ENCODE measurements at places on chromosomes 5 and 9. TPM values are rescaled to one million over a fixed set of nuclear protein-coding genes. Genes with fewer than 3 reads are reported as not detected.

Gene ARID3C
- total RNA-seq, result not detected

Gene PCDHAC2
- 0.30 TPM for total RNA-seq

Gene SPINK13
- not detected for total RNA-seq

Gene ASTN2
- total RNA-seq, result 8.3 TPM

Gene RABGAP1
- total RNA-seq, result 45.1 TPM

Gene HTR1A
- total RNA-seq, result not detected

Gene KIF24
- total RNA-seq, result 0.78 TPM

Gene ARL14EPL
- total RNA-seq, result not detected

Gene ARHGEF37
- 32.2 TPM for total RNA-seq

Gene NR6A1
- 1.2 TPM for total RNA-seq

Gene TLR4
- total RNA-seq, result 16.8 TPM

Gene FAM169A
- total RNA-seq, result 3.0 TPM

Gene TEK
- total RNA-seq, result 21.1 TPM

Gene ADGRD2
- total RNA-seq, result not detected

Gene DEPDC1B
- total RNA-seq, result 0.22 TPM

Gene SERINC5
- 14.5 TPM for total RNA-seq

Gene ZBED3
- 6.5 TPM for total RNA-seq

Gene EQTN
- total RNA-seq, result not detected

Gene PCDHGA3
- 9.8 TPM for total RNA-seq

Gene TLX3
- not detected for total RNA-seq

Gene GRXCR2
- total RNA-seq, result 5.5 TPM

Gene SPATA24
- 17.2 TPM for total RNA-seq

Gene GARIN3
- total RNA-seq, result not detected

Gene CORO2A
- total RNA-seq, result 0.60 TPM

Gene MEIKIN
- not detected for total RNA-seq

Gene SLC34A1
- not detected for total RNA-seq

Gene PCDHA11
- not detected for total RNA-seq

Gene TERT
- total RNA-seq, result not detected

Gene SPATA9
- total RNA-seq, result not detected

Gene ARL15
- 23.7 TPM for total RNA-seq

Gene IL3
- not detected for total RNA-seq

Gene PCDHA9
- not detected for total RNA-seq

Gene HEMGN
- 0.11 TPM for total RNA-seq

All from Right ventricle myocardium inferior (tissue), 1 donor.